GDM1 (cell line): ENCODE measurements at places on chromosomes 2 and 18.

DNA sequence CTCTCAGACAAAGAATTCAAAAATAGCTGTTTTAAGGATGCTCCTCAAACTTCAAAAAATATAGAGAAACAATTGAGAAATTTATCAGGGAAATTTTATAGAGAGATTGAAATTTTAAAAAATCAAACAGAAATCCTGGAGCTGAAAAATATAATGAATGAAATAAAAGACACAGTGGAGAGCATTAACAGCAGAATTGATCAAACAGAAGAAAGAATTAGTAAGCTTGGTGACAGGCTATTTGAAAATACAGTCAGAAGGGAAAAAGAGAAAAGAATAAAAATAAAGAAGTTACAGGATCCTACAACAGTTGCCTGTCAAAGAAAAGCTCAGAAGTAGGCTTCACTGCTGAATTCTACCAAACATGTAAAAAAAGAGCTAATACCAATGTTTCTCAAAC is 293.8 kb upstream of the VWC2L start:
- DNase-seq = no peak

DNA sequence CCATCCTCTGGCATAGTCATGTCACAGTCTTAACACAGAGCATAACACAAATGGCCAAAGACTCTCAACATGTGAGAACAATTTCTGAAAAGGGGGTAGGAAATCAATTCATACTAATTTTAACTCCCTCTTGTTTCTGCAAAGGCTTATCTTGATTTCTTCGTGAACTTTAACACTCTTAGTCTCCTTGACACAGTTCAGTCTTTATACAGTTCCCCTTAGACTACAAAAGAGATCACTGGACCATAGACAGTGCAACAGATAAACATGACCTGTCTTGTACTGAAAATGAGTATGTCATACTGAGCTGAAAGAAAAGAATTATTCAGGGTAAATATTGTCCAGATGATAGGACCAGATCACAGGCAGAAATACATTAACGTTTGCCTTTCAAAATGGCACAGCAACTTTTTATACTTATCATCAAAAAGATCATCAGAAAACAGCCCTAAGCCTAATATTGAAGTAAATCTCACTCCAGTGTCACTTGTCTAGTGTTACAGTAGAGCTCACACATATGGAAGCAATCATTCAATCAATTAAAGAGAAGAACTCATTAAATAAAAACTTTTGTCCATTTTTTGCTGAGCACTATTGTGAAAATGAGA is 56.4 kb upstream of the VRK2 start:
- DNase-seq = no peak

DNA sequence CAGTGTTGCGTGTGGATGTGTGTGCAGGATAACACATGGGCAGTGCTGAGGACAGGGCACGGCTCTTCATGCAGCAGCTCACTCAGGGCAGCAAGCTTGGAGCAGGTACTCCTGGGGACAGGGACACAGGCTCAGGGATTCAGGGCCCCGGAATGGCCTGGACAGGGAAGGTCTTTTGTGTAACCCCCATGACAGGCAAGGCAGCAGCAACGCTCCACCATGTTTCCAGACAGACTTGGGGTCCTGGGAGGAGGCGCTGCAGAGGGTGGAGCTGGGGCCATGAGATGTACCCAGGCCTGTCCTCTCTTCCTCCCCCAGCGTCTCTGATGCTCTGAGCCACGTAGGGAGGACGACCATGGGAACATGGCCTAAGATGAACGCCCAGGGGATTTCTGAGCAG is 58.3 kb downstream of the ADNP2 start:
- no peak for DNase-seq

GRCh38 chr2:52629531-52629930 is 1138.1 kb upstream of the CHAC2 start:
- DNase-seq = no peak

- DNase-seq = no peak
Measured at GRCh38 chr2:1846046-1847015, 102.0 kb upstream of the PXDN start.

- DNase-seq = no peak
Measured at GRCh38 chr2:239545741-239546392, 145.0 kb upstream of the HDAC4 start.

DNA sequence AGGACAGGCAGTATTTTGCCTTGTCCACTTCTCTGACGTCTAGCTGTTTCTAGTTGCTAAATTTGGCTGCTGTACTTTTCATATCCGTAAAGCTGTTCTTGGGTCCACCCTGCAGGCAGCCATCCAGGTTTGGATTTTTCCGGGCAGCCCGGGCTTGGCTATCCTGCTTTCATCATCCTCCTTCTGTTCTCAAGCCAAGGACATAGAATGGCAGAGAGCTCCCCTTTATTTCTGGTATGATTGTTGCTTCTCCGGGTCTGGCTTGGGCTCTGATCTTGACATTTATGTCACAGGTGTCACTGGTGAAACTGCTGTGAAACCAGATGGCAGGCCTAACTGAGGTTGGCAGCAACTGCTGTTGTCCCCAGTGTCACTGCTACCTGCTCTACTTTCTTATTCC is 35.5 kb downstream of the SCN2A start:
- DNase-seq = no peak

- no peak for DNase-seq
Measured at GRCh38 chr2:35530615-35531135, 824.9 kb upstream of the CRIM1 start.

GRCh38 chr18:66994790-66995189 is 390.9 kb upstream of the CDH19 start:
- DNase-seq = no peak

GRCh38 chr2:86392873-86393518 is 48.2 kb upstream of the KDM3A start:
- no peak for DNase-seq

GRCh38 chr2:168480356-168480755 is 24.3 kb downstream of the CERS6 start:
- no peak for DNase-seq

- DNase-seq = no peak
Measured at GRCh38 chr2:184444217-184444616, 154.1 kb upstream of the ZNF804A start.

GRCh38 chr2:192016265-192016664 is 169.4 kb upstream of the CAVIN2 start:
- no peak for DNase-seq

DNA sequence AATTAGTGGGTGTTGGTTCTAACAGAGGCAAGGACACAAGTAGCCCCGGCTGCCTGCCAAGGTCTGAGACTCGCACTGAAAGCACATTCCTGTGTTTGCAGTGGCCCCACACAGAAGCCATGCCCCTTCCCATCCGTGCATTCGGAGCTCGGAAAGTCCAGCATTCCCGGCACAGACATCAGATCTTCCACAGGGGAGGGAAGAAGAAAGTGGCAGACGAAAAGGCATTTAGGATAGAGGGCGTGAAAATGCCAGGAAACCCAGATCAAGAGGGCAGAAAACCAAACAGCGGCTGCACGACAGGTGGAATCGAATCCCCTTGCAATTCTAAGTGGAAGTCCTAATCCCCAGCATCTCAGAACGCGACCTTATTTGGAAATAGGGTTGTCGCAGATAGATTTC is 105.5 kb upstream of the ASB18 start:
- no peak for DNase-seq

GRCh38 chr2:27152796-27153464 is 4.1 kb downstream of the TCF23 start:
- no peak for DNase-seq

DNA sequence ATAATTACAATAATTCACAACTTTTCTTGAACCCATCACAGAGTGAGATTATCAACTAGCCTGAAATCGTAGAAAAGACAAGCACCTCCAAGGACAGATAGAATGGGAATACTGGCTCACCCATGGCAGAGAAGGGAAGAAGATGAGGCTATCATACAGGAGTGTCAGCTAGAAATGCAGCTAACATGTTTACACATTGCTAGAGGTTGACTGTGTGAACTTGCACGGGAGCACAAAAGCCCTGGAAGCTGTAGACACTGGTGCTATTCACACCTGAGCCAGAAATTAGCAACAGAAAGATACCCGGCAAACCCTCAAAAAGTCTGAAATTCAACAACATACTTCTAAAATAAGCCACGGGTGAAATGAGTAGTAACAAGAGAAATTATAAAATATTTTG is 131.8 kb downstream of the ZAP70 start:
- DNase-seq = no peak

DNA sequence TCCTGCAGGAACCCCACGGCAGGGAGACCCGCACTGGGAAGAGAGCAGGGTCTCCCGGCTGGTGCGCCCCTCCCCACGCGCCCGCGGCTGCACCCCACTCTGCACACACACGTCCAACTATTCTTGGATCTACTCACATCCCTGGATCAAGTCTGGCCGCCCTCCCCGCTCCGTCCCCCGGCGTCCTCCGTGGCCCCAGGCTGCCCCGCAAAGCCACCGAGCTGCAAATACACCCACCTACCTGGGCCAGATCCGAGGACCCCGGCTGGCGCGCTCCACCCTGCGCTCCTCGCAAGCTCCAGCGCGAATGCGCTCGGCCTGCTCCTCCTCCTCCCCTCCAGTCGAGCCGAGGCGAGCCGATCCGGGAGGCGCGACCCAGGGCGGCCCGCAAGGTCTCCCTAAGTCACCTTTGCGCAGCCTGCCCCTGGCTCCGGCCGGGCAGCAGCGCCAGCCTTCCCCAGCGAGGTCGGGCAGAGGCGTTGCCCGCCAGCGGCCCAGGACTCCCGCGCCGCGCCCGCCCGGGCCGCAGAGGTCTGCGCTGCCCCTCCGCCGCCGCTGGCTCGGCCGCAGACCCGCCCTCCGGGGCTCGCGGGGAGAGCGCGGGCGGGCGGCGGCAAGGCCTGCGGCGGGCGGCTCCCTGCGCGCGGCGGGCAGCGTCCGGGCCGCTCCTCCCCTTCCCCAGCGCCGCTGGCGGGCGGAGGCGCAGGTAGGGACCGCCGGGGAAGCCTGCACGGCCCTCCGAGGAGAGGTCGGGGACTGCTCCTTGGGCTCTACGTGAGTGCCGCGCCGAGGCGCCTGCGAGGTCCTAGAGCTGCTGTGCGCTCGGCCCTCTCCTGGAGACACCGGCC is 126.0 kb downstream of the OSBPL1A start:
- DNase-seq = no peak

- DNase-seq = no peak
Measured at GRCh38 chr18:51405683-51406477, 208.4 kb upstream of the MEX3C start.

DNA sequence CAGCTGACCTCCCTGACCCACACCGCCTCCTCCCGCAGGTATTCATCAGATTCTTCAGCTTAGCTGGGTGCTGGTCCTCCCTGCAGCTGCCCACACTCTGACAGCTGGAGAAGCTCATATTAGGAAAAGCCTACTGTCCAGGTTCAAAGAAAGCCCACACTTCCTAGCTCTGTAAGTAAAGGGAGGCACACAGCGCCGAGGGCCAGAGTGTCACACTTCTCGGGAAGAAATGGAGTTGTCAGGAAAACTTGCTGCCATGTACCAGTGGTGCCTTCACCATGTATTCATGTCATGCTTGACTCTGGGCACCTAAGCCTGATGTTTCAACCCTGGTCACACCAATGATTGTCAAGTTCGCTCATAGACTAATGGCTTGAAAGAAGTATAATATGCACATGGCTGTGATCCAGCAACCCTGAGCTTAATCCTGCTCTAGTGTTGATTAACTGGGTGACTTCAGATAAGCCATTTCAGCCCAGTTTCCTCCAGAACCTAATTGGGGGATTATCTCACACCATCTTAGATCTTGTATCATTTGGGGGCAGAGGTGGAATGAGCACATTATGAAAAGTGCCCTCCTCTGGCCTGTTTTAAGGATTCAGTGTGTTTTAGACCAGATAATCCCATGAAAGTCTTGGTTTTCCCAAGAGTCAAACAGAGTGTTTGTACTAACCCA is 180.3 kb upstream of the PARD3B start:
- DNase-seq = no peak

DNA sequence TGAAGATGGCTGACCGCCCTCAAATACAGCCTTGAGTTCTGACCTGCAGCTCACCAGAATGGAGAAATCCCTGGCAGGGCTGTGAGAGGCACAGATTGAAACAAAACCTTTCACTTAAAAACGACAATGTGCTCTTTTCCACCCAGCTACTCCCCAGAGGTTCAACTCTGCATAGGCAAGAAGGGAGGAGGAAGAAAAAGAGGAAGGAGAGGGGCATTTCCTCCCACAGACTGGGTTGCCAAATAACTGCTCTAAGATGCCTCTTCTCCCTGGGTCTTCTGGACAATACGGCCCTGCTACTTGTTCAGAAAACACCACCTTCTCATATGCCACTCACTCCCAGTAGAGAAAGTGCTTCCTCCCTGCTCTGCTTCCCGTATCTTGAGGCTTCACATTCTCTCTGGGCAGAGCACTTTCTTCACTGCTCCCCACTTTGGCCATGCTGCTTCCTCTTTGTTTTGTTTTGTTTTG is 136.4 kb upstream of the SLC1A4 start:
- DNase-seq = peak; percentile 62

DNA sequence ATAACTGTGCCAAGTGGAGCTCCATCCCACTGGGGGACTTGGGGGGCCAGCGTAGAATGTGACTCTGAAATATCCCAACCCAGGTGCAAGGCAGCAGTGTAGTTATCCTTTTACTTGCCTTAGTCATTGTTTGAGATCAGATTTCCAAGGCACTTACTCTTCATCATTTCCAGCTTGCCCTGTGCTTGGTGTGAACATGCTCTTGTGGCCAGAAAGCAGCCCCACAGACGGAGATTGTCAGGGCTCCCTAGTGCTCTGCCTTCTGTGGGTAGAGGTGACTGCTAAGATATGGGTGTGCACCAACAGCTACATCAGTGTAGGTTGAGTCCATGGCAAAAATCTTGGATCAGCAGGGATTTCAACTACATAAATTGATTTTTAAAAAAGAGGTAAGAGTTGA is 2010.0 kb upstream of the PIK3C3 start:
- no peak for DNase-seq

GRCh38 chr2:212033888-212034287 is 504.7 kb downstream of the ERBB4 start:
- DNase-seq = no peak

- DNase-seq = no peak
Measured at GRCh38 chr2:53217250-53217649, 550.4 kb upstream of the CHAC2 start.

DNA sequence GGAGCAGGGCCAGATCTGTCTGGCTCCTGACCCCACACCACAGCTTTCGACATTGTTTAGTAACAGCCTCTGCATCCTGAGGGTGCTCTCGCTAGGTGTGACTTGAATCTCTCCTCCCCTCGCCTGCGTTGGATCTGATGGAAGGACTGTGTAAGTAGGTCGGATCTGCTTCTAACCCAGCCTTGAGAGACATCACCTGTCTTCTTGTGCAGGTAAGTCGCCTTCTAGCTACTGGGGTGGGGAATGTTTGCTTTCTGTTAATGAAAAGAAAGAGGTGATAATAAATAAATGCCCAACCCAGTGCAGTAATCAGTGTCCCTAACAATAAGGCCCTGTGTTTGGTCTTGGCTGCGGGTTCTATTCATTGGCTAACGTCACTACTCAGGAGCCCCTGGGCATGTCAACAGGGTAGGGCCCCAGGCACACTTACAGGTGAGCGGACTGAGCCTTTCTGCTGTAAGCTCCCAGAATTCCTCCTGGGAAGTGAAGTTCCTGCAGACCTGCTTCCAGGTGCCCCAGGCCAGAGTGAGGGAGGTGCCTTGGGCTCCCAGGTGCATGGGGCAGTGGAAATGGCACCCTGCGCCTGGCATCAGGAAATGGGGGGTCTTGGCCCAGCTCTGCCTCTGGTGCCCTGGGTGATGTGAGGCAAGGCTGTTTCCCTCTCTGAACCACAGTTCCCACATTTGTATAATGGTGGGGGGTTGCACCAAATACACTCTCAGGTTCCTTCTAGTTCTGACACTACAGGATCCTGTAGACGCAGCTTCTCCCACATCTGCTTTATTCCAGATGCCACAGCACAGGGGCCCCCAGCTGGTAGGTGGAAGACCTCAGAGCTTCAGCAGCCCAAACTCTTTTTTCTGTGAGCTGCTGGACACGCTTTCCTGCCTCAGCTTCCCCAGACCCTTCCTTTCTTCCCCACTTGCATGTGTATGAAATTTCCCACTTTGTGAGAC is 11.2 kb upstream of the FOSL2 start:
- DNase-seq = no peak
